ENCODE measurements at places on chromosomes 7 and 10. TPM values are rescaled to one million over a fixed set of nuclear protein-coding genes. Genes with fewer than 3 reads are reported as not detected.

DNA sequence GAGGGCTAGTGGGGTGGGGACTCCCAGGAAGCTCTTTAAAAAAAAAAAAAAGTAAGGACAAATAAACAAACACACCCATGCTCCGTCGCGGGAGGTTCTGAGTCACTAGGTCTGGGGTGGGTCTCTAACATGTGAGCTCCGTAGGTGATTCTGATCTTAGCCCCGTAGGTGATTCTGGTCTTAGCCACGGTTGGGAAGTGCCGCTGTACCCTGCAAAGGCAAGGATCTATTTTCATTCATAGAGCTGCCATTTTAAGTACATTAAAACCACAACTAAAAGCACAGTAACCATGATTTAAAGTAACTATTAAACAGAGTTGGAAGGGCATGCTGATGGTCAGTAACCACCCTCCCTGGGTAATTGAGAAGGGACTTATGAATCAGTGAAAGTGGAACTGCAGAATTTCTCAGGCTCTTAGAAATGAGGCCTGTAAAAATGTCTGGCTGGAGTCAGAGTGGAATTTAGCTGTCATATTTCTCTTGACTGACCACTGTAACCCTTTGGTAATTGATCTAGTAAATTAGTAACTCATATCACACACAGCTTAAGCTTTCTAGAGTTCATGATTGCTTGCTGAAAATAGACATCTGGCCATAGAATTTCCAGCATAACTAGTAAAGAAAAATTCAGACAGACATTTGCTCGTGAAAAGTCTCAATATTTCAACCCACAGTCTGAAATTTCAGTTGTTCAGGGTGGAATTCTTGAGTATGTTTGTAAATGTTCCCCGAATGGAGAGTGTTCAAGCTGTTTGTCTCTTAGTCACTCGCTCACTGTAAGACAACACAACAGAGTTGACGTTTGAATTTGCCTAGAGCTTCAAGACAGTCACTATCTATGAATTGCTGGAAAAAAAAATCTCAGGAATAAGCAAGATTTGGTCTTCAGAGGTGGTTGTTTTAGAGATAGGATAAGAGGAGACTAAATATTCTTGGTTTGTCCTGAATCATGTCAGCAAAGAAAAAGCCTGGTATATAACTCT, 34.2 kb upstream of the TCF7L2 start:
- peak; percentile 73 for DNase-seq

- no peak for DNase-seq
Observed at GRCh38 chr7:94389381-94389780, 5.3 kb upstream of the COL1A2 start.

- no peak for DNase-seq
Observed at GRCh38 chr10:4371691-4372295, 454.2 kb upstream of the AKR1E2 start.

- DNase-seq, result no peak
Observed at GRCh38 chr7:74599244-74599643, 58.3 kb upstream of the GTF2I start.

- no peak for DNase-seq
Observed at GRCh38 chr10:31013331-31013730, 18.3 kb downstream of the ZNF438 start.

- DNase-seq, result no peak
Observed at GRCh38 chr10:21230219-21230618, 295.3 kb downstream of the SKIDA1 start.

DNA sequence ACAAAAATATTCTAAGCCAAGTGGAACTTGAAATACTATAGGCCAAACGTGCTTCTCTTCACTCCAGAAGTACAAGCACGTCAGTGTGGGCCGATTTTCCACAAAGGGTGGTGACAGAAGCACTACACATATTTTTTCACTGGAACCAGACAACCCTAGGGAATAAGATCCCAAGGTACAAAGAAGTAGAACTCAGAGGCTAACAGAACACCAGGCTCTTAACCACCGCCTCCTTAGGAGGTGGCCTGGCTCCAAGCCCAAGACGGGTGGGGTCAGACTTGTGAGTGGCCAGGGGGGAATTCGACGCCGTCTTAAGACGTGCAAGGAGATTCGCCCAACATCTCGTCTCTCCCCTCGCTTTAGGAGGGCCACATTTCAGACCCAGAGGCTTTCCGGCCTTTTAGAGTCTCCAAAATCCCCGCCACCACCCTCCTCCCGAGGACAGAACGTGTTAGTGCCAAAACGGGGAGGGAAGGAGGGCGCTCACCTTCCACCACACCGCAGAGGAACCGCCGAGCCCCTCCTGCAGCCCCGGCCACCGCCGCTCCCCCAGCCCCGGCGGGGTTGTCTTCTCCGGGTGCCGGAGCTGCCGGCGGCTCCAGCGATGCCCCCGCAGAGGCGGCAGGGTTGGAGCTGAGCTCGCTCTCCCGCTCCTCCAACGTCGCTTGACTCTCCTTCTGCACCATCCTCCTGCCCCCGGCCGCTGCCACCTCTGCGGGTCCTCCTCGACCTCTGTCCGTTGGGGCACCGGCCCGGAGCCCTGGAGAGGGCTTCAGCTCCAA, 716 bp downstream of the OGA start:
- DNase-seq, result no peak

ZPBP gene
- not detected for total RNA-seq

GRM8 gene
- total RNA-seq, result not detected

GTF2IRD2 gene
- 18.8 TPM for total RNA-seq

CABCOCO1 gene
- total RNA-seq, result 4.0 TPM
